ENCODE measurements at places on chromosomes 12 and 14. TPM values are rescaled to one million over a fixed set of nuclear protein-coding genes. Genes with fewer than 3 reads are reported as not detected.

- no peak for DNase-seq
Measured at GRCh38 chr12:22231836-22232235, 102.7 kb downstream of the ST8SIA1 start.

DNA sequence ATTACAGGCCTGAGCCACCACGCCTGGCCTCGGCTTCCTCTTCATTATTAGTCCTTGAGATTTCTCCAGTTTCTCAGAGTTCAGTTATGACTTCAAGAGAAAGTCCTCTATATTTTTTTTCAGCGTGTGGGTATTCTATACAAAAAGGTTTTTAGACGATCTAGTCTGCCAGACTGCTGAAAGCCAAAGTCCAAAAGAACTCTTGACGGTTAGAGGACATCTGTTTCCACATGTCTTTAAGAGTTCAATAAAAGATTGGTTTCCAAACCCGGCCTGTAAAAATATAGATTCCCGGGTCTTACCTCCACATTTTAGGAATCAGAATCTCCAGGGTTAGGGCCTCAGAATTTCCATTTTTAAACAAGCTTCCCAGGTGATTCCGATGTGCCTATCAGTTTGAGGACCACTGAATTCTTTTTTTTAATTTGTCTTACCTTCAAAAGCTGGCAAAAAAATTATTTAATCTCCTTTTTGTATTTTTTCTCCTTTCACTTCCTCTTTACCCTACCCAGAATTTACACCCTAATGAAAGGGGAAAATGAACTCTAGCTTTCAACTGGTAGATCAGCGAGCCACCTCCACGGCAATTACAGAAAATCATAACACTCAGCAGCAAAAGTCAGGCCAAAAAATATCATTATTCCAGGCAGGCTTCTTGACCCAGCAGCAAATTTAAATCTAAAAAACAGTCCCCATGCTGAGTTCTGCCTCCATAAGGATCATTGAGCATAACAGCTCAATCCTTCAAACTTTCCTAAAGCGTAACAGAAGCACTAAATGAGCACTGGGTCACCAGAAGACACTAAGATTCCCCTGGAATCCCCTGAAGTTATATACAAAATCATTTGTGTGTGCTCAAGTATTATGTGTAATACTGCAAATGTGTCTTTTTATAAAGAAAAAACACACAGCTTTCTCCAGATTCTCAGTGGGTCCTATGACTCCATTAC, 8.7 kb downstream of the NT5DC3 start:
- no peak for DNase-seq

SOAT2 gene
- total RNA-seq, result 0.79 TPM

IFNG-AS1 gene
- not detected for total RNA-seq

DNA sequence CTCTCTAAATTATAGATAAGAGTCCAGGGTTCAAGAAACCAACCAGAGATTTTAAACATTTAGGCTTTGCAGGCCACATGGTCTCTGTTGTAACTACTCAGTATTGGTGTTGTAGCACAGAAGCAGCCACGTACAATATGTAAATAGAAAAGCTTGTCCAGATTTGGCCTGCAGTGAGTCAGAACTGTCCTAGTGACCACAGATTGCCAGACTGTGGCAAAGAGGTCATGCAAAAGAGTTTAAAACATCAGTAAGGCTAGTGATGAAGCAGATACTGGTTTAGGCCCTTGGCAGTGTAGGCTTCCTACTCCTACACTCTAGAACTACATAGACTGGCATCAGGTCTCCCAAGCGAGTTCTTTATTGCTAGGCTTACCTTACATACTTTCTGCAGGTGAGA, 117.6 kb upstream of the GARIN6 start:
- DNase-seq, result no peak

DNA sequence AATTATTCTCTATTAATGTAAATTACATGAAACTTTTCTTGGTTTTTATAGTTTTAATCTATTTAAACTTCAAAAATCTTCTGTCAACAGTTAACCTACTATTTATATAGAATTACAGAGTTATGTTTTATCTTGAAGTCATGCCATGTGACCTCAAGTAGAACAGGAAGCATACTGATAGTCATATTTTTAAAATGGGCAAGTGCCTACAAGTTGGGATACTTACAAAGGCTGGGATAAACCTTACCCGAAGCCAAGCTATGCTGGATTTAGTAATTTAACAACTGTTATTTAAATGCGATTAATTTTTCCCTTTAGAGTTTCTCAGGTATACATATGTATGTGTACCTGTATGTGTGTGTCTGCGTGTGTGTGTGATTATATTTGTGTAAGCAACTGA, 266.9 kb downstream of the RASSF9 start:
- DNase-seq, result no peak
